ENCODE measurements at places on chromosomes 6 and 20.

DNA sequence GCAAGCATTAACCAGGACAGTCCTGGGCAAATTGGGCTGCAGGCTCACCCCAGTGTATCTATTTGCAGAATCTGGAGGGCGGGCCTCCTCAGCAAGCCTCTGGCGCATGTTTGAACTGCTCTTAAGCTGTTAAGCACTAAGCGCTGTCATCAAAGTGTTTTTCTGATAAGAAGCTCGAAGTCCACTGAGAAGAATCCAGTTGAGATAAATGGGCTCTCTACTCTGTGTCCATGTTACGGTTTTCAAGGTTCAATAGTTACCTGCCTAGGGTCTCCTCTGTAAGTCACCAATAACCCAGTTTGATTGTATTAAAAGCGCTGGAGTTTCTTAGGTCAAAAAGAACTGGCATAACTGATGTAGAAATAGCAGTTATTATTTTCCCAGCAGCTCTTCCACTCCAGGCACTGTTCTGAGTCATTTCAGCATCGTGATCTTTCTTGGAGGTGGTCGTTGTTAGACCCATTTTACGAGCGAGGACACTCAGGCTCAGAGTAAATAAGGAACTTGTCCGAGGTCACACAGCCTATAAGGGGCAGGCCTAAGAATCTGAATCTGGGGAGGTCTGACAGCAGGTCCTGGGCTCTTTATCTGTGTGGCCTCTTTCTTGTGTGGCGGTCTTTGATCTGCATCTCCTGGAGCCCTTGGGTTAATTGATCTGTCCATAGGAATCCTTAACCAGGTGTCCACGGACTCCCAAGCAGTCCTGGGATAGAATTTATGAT, 207.4 kb upstream of the ZNF217 start:
- DNase-seq, result no peak

GRCh38 chr20:37642246-37642645, 51.6 kb upstream of the CTNNBL1 start:
- DNase-seq, result no peak

- no peak for DNase-seq
These were observed 116.3 kb downstream of the KIF13A start for GRCh38 chr6:17871189-17871519.

- DNase-seq, result peak; percentile 66
These were observed at the start of gene CCDC170 for GRCh38 chr6:151493804-151494234. Gene CCDC170 (plus strand): TSS chr6:151494017. CDS start chr6:151494129, 112 bp downstream.

- no peak for DNase-seq
These were observed 69.0 kb downstream of the TCP11 start for GRCh38 chr6:35072051-35072697.

DNA sequence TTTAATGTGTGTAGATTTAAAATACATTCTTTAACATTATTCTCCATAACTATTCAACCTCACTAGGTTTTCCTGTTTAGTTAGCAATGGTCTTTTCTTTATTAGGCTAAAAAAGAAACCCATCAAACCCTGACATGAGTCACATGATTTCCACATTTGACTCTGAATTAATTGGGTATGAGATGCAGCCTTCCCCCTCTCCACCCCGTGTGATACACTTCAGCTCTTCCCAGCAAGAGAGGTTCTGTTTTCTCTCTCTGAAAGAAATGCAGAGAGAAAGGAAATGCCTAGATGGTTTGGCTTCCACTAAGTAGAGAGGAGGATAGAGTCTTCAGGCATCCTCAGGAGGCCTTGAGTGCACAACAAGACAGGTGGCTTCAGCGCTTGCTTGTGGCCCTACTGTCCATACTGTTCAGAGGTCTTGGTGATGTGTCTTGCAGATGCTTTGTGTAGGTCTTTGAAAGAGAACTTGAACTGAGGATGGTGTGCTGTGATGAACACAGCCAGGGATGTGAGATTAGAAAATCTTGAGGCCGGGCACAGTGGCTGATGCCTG, 17.3 kb downstream of the FARS2 start:
- no peak for DNase-seq

DNA sequence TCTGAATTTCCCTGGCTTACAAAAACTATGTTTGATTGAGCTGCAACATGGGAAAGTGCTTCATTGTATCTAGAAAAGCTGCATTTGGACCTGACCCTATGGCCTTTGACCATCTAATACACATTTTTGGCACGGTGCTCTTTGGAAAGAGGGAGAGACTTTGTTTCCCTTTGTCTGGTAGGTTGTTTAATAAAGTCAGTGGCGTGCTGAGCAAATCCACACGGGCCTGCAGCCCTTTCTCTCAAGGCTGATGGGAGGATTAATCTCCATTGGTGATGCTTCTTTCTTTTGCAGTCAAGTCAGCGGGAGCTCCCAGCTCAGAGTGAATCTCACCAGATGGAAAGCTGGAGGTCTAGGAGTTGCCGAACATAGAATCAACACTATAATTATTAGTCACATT, 314.7 kb upstream of the CNR1 start:
- no peak for DNase-seq

GRCh38 chr6:106154326-106154725, 68.2 kb downstream of the PRDM1 start:
- no peak for DNase-seq

- peak; percentile 64 for DNase-seq
These were observed 2.0 kb downstream of the TRAM2 start for GRCh38 chr6:52574709-52575501.

DNA sequence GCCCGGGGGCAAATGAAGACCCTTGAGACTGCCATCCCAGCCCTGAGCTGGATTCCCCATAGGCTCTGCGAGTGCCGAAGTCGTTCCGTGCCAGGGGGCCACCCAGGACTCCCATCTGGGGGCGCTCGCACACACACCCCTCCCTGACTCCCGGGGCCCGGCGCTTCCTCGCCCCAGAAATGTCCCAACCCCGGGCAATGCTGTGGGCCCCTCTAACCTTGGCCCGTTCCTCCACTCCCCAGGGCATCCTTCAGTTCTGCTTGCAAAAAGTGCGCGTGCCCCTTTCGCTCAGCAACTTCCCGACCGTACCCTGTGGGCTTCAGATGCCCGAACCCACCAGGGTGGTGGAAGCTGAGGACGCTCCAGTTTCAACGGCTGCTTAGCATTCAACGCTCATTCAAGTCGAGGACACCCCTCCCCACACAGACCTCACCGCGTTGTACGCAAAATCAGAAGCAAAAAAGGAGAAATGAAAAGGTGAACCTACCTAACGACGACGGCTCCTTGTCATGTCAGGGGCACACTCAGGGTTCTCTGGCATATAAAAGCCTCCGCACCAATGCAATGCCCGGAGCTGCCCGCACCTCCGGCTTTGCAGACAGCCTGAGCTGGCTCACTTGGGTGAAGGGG, 25.3 kb downstream of the RIPOR2 start:
- no peak for DNase-seq

DNA sequence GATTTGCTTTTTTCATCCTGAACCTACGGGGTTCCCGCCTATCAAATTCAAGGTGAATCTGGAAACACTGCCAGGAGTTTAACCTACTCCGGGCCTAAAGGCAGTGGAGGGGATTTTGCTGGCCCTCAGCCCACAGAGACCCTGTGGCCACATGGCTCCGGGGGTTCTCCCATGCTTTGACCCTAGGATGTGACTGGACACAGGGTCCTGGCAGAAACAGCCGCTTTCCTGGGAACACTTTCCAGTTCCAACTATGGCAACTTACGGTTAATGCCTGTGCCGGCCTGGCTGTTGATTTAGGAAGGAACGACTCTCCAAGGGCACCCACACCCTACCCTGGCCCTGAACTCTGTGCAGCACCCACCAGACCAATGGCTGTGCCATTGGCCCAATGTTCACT, 141.7 kb upstream of the RPS6KA2 start:
- DNase-seq, result no peak

DNA sequence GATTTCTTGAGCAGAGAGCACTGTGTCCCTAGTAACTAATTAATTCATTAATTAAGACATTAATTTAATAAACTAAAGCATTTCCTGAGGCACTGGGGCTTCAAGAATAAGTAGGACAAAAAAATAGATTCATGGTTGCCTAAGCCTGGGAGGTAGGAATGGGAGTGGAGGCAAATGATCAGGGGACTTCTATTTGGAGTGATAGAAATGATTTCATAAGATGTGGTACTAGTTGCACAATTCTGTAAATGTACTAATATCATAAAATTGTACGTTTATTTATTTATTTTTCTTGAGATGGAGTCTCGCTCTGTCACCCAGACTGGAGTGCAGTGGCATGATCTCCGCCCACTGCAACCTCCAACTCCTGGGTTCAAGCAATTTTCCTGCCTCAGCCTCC, 287.2 kb downstream of the KHDC1L start:
- no peak for DNase-seq

DNA sequence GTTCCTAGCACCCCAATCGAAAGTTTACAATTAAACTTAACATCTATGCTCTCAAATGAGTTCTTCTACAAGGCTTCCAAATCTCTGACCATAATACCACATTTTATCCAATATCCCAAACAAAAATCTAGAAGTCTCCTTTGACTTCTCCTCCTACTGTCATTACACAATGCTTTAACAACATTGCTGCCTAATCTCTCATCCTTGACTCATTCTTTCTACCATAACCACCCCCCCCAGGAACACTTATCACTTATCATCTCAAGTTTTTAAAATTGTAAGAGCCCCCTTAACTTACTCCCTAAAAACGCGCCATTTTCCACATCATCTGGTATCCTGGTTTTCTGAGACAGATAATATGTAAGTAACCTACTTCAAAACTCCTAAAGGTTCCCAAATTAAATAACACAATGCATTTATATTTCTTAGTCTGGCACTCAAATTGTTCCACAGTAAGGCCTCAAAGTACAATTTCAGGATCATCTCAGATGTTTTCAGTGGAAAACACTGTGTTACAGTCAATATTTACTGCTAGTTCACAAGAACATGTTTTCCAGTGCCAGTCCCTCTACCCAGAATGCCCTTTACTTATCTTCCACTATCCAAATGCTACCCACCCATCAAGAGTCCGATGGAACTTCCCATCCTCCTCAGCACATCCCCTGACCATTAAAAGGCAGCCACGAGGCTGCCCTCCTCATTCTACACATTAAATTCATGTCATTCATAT, 308.2 kb upstream of the THEMIS start:
- no peak for DNase-seq

DNA sequence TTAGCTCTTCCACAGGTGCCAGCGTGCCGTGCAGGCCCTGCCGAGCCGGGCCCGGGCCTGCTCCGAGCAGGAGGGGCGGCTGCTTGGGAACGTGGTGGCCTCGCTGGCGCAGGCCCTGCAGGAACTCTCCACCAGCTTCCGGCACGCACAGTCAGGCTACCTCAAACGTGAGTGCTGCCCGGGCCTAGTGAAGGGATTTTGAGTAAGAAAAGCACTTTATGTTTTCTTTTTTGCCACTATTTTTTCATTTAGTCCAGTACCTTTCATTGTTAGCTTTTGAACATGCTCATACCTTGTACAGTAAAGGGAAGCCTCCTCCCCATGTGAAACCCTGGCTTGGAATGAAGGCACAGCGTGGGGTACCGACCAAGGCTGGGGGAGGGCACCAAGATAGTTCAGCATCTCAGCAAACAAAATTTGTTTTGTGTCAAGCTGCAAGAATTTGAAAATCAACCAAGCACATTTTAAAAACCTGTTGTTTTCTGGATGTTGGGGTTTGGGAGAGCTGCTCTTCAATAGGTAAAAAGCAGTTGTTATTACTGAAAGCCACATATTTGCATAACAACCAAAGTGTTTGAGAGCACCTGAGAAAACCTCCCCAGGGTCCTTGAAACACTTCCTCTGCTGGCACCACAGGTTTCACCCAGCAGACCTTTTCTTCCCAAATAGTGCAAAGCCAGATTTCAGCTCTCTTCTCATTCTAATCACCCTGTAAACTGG, 18.4 kb downstream of the STX16 start:
- no peak for DNase-seq

- DNase-seq, result no peak
These were observed 217.8 kb upstream of the CCN2 start for GRCh38 chr6:132168961-132169360.

DNA sequence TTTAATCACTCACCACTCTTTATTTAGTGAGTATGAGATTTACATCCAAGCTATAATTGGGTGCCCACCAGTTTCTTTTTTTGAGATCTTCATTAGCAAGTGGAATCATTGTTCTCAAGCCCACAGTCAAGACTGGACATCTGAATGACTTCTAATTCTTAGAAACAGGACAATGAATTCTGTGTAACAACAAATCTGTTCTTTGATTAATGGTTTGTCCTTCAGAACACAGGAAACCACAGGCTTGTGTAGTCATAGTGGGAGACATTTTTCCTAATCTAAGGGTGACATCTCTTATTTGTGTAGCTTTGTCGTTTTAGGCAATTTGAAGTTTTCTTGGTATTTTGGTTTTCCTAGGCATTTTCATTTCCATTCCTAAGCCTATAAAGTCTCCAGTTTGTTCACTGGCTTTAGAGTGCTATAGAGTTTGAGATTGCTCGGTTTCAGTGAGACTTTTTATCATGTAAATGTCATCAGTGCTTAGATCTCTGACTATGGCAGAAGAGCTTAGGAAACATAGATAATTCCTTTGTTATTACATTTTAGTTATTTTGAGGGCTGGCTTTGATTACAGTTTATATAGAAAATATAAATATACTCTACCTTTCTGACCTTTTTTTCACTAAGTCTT, 903.9 kb upstream of the MAP3K7 start:
- no peak for DNase-seq

DNA sequence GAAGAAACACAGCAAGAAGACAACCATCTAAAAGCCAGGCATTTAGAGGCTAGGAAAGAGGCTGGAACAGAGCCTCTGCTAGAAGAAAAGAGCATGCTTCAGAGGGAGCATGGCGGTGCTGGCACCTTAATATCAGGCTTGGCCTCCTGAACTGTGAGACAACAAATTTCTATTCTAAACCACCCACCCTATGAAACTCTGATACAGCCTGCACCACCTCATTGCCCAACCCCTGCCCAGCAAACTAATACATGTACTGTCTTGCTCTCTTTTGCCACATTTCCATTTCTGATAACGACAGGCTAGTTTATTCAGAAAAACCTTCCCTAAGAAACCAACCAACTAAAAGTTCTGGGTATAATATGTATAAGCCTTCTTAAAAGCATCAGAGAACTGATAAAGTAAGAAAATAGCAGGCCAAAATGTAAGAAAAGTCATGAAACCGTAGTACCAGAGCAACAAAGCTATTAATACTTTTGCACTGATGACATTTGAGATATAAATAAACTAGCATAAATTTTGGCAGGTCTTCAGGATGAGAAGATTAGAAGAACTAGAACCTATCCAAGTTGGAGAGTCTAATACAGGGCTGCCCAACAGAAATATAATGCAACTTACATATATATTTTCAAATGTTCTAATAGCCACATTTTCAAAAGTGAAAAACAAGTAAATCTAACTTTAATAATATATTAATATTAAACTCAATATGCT, 184.7 kb upstream of the HSF2 start:
- no peak for DNase-seq

- DNase-seq, result no peak
These were observed 73.1 kb upstream of the RIPOR2 start for GRCh38 chr6:25008707-25009392.

- DNase-seq, result no peak
These were observed 386.9 kb downstream of the CDH26 start for GRCh38 chr20:60345106-60345505.

GRCh38 chr6:7175462-7175861, 67.7 kb downstream of the RREB1 start:
- DNase-seq, result no peak

Data from urothelium cell line (cell line).